ENCODE measurements at places on chromosomes 11 and 22. TPM values are rescaled to one million over a fixed set of nuclear protein-coding genes. Genes with fewer than 3 reads are reported as not detected.

GUCY1A2 gene
- total RNA-seq, result under 0.01 TPM

NCR3LG1 gene
- 26.5 TPM for total RNA-seq

TRIM34 gene
- total RNA-seq, result 10.3 TPM

IGSF22 gene
- total RNA-seq, result not detected

KRTAP5-1 gene
- not detected for total RNA-seq

OR2AT4 gene
- total RNA-seq, result not detected

PNPLA3 gene
- total RNA-seq, result 8.3 TPM

Measured in osteoblast (primary cell).